NCI-H1105 (cell line): ENCODE measurements at places on chromosomes 2 and 18.

GRCh38 chr2:33188799-33189198 lies 242.0 kb downstream of the LTBP1 start:
- DNase-seq = no peak

DNA sequence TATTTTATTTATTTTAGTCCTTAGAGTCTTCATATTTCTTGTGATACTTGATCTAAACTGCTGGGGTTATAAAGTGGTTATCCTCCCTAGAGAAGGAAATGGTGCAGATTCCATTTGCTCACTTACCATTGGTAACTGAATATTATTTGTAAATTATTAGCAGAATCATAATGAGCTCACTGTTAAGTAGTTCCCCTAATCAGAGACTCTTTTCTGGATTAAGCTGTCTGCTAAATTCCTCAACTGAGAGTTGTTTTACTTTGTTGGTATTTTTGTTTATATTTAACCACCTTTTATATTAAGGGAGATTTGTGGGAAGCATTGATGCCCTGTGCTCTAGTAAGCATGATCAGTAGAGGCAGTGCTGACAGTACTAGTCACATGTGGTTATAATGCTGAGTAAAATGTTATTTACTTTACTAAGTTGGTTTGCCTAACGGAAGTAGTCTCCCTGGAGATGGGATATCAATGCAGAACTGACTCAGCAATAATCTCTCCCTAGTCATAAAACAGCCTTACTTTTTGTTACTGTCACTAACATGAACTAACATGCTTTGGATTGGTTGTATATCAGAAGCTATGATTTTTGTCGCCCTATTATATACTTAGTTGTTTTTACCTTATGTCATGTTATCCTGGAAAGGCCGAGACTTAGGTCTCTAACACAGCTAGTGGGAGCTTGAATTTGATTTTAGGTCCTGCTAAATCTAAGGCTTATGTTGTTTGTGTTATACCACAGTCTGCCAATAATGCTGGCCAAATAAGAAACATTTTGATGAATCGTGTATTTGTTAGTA lies 166.7 kb downstream of the MCFD2 start:
- no peak for DNase-seq

DNA sequence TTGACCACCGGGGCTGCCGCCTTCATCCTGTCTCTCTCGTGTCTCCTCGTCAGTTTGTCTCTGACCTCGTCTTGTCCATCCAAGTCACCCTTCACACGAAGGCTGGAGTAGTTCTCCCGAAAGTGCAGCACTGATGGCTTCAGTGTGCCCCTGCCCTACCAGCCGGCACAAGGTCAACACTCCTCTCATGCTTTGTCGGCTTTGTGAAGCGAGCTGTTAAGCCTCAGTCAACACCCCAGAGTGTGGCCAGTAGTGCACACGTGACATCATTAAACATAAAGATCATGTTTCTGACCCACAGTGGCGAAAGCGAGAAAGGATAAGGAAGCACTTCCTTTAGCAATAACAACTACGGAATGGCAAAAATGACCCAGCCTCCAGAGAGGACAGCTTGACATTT lies 23.2 kb downstream of the ACKR3 start:
- no peak for DNase-seq

GRCh38 chr2:204000446-204000845 lies 63.9 kb downstream of the ICOS start:
- no peak for DNase-seq

DNA sequence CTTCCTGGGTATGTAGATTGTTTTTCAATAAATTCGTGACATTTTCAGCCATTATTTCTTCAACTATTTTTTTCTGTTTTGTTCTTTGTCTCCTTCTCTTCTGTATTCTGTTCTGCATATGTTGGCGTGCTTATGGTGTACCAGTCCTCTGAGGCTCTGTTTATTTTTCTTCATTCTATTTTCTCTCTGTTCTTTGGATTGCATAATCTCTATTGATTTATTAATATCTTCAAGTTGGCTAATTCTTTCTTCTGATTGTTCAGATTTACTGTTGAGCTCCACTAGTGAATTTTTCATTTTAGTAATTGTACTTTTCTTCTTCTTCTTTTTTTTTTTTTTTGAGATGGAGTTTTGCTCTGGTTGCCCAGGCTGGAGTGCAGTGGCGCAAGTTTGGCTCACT lies 9.9 kb downstream of the GNLY start:
- DNase-seq = no peak

GRCh38 chr18:54647176-54647575 lies 56.1 kb downstream of the DYNAP start:
- peak; percentile 16 for DNase-seq

GRCh38 chr2:236661762-236662110 lies 92.1 kb downstream of the ACKR3 start:
- no peak for DNase-seq

DNA sequence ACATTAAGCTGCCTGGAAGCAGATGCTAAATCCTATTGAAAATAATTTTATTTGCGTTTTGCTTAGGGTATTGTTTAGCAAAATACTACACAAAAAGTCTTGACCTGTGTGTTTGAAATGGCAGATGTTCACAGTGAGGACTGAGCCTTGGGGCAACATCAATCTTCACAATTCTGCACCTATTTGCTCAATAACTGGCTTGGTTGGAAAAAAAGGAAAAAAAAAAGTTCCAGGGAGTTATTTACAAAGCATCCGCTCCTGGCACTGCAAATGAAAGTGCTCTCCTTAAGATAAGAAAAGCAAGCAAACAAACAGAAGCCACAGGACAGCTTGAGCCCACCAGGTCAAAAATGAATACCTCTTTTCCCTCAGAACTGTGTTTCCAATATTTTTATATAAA lies 77.7 kb downstream of the MAP2 start:
- DNase-seq = no peak

DNA sequence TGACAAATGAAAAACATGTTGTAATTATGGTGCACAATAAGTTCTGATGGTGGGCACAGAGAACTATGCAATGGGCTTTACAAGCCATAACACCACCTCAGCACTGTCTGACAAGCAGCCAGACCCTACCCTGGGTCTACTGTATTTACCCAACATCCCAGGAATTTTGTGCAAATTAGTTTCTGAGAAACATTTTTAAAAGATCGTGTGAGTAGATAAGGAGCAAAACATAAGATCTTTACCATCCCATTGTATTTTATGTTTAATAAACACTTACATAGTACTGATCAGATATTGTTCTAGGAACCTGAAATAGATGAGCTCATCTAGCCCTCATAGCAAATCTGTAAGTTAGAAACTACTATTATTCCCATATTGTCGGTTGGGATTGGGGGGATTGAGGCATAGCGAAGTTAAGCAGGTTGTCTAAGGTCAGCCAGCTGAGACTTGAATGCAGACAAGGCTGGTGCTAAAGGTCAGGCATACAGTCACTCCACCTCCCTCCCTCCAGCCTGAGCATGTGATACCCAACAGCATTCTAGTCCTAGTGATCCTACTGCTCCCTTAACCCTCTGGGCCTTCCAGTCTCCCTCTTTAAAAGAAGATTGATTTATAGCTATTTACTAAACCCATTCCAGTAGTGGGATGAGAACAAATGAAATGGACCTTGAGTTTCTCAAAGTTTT lies 67.4 kb upstream of the STAM2 start:
- DNase-seq = no peak

DNA sequence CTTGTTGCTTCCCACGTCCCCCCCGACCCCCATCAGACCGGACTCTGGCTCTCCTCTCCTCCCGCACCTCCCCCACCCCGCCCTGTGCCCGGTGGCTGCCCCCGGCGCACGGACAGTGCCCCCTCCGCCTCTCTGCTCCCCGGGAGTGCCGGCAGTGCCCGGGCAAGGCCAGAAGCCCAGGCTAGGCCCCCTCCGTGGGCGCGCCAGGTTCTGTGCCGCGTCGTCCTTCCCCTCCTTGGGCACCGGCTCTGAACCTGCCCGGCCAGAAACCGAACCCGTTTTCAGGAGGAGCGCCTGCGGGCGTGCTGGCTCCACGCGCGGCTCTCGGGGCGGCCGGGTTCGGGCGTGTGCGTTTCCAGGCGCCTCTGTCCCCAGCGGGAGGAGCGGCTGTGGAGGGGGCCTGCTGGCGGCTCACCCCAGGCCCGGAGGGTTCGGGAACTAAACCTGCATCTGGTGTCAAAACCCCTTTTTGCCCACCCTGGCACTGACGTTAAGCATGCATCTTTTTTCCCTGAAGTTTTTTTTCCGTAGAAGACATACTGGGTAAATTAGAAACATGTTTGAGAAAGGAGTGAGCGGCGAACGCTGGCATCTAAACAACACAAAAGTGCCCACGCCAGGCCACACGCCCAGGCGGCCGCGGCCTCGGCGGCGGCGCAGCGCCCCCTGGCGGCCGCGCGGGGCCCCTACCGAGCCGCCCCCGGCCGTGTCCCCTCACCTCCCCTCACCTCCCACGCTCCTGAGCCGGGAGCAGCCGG lies 123.9 kb upstream of the SLC1A4 start:
- peak; percentile 55 for DNase-seq
